ENCODE measurements at places on chromosomes 12 and 14. TPM values are rescaled to one million over a fixed set of nuclear protein-coding genes. Genes with fewer than 3 reads are reported as not detected.

Gene KRT4
- 8.7 TPM for total RNA-seq

Gene TEX52
- total RNA-seq: not detected

Gene PAH
- 206 TPM for total RNA-seq

Gene HRK
- total RNA-seq: not detected

Gene C1S
- total RNA-seq: 114 TPM

- peak; percentile 61 for DNase-seq
Observed at GRCh38 chr12:24661657-24662096, 287.2 kb downstream of the BCAT1 start.

GRCh38 chr12:28176295-28176694 is 14.0 kb upstream of the CCDC91 start:
- no peak for DNase-seq

- no peak for DNase-seq
Observed at GRCh38 chr12:114384739-114385138, 21.2 kb downstream of the TBX5 start.

- DNase-seq: no peak
Observed at GRCh38 chr14:100641274-100641860, 54.1 kb upstream of the BEGAIN start.

DNA sequence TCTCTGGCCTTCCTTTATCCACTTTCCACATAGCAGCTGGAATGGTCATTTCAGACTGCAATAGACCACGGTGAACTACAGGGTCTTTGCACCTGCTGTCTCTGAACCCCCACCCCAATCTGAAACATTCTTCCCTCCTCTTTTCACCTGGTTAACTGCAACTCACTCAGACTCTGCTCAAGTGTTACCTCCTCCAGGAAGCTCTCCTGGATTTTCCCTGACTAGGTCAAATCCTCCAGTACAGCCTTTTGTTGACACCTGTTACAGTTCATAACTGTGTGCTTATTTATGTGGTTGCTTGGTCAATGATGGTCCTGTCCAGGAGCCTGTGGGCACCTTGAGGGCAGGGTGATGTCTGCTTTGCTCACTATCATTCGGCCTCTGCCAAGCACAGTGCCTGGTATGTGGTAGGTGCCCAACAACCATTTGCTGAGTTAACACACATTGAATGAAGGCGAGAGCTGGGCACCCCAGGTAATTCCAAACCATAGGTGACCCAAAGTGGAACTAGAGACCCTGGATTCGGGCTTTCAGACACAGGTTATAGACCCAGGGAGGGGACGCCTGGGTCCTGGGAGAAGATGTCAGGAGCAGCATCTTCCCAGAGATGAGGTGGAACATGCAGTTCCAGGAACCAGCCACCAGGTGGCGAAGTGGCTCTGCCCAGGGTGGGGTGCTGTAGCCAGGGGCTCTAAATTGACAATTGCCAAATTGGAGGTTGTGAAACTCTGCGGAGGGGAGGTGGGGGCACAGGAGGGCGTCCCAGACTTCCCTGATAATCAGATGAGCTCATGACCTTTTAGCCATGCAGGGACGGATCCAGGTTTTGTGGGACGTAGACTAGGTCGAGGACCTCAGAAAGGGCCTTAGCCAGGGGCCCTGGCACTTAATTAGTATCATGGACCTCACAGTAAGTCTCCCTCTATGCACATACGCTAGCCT is 28.1 kb downstream of the TRPV4 start:
- peak; percentile 63 for DNase-seq
